Hepatocyte (in vitro differentiated cells): ENCODE measurements at places on chromosomes 6 and 20. TPM values are rescaled to one million over a fixed set of nuclear protein-coding genes. Genes with fewer than 3 reads are reported as not detected.

Gene RAB32
- total RNA-seq = 97.5 and 100 TPM in 2 replicates

Gene ALDH5A1
- 15.3 and 16.8 TPM in 2 replicates for total RNA-seq

GRCh38 chr20:5118220-5119142, 1.3 kb downstream of the PCNA start:
- H3K4me1 ChIP-seq = peaks cover 11% of the 10 kb centered on the region
- H3K27me3 ChIP-seq = no peaks in the 10 kb centered on the region
- H3K36me3 ChIP-seq = no peaks in the 10 kb centered on the region
- H3K4me3 ChIP-seq = peak overlapping the region; percentile 88
- no peak for DNase-seq

DNA sequence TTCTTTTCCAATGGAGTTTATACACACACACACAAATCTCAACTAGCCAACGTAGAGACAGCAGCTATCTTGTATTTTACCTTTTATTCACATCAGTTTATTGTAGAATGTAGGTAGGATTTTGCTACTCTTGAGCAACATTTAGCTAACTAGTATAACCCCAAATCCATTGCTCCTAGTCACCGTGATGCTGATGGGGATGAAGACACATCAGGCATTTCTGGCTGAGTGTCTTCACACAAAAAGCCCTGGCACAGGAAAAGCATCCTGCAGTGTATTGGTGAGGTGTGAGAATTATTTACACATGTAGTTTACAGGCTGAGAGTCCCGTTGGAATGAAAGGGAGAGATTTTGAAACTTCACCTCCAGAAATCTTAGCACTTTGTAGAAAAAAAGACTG, 65.9 kb upstream of the FBXL4 start:
- H3K27me3 ChIP-seq = no peaks in the 10 kb centered on the region
- H3K27ac ChIP-seq = no peak overlapping the region
- no peak overlapping the region for H3K4me3 ChIP-seq

- no peak overlapping the region for H3K27ac ChIP-seq
- no peak overlapping the region for H3K4me3 ChIP-seq
- H3K4me1 ChIP-seq = no peaks in the 10 kb centered on the region
- DNase-seq = no peak
- no peaks in the 10 kb centered on the region for H3K27me3 ChIP-seq
Measured at GRCh38 chr6:71879016-71879415, 7.3 kb upstream of the RIMS1 start.

DNA sequence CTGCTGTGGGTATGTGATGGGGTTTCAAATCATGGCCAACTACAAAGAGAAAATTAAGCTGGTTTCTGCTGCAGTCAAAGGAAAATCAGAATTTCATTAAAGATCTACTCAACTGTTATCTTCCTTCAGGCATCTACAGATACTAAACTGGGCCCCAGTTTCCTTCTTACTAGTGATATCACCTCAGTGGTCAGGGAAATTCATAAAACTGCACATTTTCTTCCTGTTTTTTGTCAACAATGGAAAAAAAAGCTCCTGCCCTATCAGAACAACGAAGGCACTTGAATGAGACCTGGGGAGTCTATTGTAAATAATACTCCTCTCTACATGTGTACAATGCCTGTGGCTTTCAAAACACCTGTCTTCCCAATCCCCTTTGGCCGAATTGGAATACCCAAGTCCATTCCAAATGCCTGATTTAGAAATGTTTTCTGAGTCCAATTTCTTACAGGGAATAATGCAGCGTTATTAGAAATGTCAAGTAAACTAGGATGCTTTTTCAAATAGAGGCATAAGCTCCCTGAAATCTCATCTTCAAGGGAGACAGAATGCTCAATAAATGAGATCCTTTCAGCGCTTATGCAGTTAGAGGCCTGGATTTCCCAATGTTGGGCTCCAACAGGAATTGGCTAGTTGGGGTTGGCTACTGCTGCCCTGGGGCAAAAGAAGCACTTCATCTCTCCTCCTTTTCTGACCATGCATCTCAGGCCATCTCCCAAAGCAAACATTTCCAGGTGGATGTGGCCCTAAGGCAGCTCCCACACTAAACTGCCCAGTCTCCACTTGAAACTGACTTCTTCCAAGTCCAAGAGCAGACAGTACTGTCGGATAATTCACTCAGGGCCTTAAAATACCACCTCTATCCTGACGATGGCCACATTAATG, 143.3 kb downstream of the NFATC2 start:
- H3K4me3 ChIP-seq = no peak overlapping the region
- no peak overlapping the region for H3K27ac ChIP-seq
- no peak for DNase-seq
- H3K36me3 ChIP-seq = no peaks in the 10 kb centered on the region

- H3K4me1 ChIP-seq = no peaks in the 10 kb centered on the region
- DNase-seq = peak; percentile 81
- no peak overlapping the region for H3K27ac ChIP-seq
- H3K36me3 ChIP-seq = no peaks in the 10 kb centered on the region
Measured at GRCh38 chr6:125995972-125996580, 9.7 kb downstream of the TRMT11 start.
